GM12892 (cell line): ENCODE measurements at places on chromosomes 7 and 10.
A peak's percentile ranks its signal among the peaks of the same experiment; 100 is the strongest.

DNA sequence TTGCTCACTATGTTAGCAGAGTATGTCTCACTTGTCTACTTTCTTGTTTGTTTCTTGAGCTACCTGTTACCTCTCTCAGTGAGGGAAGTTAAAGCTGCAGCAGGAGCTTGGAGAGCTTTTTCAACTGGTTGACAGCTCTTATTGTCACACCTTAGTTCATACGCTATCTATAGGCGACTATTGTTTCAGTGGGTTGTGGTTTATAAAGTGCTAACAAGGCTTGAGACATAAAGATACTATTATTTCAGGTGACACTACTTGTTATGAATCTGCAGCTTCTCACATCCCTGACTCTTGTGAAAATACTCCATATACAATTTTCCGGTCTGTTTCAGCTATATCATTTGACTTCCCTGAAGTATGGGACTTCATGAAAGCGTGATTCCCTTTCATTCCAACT is 167.4 kb downstream of the CSTF2T start:
- DNase-seq: no peak

DNA sequence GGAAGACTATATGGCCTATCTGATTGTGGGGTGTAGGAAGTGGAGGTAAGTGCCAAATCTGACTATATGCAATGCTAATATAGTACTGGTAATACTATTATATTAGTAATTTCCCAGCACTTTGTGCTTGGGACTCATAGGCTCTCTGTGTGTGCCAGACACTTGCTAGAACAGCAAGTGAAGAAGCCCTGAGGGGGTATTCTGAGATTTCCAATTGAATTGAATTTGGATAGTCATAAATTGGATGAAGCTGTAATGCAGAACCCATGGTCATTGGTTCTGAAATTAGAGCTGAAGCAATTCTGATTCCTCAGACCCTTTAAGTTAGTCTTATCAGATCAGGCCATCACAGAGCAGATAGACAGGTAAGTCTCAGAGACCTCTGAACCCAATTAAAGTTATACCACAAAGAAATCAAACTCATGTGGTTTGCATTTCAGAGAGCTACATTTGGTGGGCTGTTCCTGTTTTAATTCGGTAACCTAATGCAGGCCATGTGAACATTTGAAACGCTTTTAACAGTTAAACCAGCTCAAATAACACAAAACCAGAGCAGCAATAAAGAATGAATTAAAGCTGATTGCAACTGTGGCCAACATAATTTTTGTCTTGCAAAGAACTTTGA is 179.5 kb downstream of the CREB5 start:
- no peak for DNase-seq

DNA sequence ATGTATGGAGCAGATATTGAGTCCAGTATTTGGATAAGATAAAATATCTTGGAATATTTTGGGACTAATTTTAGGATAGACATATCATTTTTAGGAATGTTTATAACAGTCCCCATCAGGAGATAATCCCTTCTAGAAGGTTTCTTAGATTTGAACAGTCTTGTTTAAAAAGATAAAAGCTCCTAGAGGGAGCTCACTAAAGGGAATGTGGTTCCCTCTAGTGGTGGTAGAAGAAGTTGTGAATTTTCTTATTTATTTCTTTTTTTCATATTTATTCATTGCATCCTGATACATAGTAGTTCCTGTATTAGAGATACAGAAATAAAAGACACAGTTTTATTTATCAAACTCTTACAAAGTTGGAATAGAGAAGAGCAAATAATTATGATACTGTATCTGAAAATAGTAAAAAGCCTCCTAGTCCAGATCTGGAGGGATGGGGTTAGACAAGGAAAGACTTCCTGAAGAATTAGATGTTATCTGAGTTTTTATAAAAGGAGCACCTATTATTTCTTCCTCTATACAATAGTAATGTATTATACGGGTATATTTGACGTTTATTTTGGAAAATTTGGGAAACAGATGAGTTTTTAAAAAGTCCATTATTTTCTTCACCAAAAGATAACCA is 24.5 kb upstream of the KLF14 start:
- no peak for DNase-seq

DNA sequence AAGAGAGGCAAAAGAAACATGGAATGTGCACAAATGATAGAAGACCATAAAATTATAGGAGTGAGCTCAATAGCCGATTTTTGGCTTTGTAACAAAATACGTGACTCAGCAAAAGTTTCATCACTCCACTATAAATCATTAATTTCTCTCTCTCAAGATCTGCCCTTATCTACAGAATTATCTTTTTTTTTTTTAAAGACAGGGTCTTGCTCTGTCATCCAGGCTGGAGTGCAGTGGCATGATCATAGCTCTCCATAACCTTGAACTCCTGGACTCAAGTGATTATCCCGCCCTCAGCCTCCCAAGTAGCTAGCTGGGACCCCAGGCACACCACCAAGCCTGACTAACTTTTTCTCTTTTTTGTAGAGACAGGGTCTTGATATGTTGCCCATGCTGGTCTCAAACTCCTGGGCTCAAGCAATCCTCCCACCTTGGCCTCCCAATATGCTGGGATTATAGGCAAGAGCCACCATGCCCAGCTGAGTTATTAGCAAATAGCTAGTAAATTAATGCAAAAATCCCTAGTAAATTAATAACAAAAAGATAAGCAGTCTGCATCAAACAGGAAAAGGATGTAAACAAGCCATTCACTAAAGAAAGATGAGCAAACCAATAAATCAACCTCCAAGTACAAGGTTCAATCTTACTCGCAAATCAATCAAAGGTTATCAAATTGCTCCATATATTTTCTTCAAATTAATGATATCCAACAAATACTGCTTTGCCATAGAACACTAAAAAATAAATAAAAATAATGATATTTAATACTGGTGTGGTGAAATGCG is 450.7 kb downstream of the PARD3 start:
- no peak for DNase-seq

DNA sequence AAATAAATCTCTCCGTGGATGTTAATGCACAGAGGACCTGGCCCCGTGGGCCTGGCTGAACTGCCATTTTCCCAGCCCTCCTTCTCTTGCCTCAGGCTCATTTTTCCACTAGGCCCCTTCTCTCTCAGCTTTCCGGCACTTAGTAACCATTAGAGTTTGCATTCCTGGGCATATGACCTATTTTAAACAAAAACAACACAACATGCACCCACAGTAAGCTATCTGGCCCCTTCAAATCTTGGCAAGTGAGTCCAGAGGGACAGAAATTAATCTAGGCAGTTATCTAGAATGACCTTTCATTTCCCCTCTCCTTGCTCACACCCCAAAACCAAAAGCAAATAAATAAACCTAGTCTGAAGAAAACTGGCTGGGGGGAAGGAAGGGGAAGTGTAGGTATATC is 11.7 kb downstream of the FBXW4 start:
- no peak for DNase-seq

GRCh38 chr7:155401231-155401630 is 56.7 kb upstream of the EN2 start:
- DNase-seq: no peak

DNA sequence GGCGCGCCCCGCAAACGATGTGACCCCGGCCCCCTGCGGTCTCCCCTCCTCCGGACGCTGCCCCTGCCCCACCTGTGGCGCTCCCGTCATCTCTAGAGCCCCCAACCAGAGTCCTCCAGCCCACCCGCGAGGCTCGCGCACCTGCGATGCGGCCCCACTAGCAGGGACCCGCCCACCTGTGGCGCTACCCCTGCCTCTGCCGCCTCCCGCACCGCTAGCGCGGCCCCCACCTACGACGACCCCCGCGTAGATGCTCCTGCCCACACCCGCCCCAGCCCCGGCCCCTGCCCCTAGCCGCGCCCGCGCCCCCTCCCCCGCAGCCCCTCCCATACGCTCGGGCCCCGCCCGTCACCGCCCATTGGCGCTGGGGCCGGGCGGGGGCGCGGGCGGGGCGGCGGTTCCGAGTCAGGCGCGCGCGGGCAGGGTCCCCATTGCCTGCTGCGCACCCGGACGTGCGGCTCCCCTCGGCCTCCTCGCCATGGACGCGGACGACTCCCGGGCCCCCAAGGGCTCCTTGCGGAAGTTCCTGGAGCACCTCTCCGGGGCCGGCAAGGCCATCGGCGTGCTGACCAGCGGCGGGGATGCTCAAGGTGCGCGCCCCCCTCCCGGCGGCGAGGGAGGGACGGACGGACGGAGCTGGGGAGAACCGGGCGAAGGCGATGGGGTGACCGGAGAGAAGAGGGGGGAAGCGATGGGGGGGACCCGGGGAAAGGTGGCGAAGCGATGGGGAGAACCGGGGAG is at the start of gene PFKP:
Gene PFKP, plus strand, starts transcription at position 431 of the 741 bp plus-strand sequence. Its CDS starts 48 bp downstream, at position 479.
- peak; percentile 60 for DNase-seq

- no peak for DNase-seq
Observed at GRCh38 chr7:129519464-129519863, 17.1 kb downstream of the SMKR1 start.

- DNase-seq: no peak
Observed at GRCh38 chr10:46538717-46539426, 17.6 kb downstream of the GPRIN2 start.

DNA sequence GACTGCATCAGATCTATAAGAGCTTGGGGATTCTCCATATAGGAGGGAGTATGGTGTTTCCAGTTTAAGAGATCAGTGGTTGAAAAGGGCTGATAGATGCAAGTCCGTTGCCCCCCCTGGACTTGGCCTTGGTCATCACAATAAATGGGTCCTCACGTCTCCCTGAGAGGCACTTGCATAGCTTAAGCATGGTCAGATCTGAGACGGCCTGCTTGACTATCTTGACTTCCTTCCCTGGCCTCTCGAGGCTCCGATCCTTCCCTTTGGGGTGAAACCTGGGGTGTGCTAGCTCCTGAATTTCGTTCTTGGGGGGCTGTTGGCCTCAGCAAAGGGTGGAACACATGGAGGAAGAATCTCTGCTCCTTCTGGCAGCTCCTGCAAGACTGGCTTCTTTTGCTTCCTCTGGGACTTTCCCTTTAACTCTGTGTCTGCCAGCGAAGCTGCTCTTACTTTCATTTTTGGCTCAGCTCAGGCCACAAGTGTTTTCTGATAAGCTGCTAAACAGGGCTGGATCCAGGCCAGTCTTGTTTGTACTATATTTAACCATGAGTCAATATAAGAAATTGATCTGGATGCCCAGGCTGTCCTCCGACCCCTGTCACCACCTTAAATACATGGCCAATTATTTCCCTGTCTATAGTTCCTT is 11.2 kb upstream of the ZNF485 start:
- DNase-seq: peak; percentile 34

DNA sequence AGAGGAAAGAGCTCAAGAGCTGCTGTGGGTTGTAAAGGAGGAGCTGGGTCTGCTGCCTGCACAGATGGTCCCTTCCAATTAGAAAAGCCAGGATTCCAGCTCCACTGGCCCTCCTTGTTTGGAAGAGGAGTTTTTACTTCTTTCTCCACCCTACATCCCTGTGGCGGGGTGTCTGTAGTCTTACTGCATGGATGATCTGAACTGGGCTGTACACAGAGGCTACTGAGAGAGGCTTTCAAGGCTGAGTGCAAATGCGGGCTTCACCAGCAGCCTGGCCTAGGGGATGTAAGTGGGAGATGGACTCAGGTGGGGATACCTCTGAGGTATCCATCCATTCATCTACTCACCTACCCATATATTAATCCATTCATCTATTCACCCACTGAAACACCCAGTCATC is 7.1 kb upstream of the CXCL12 start:
- DNase-seq: no peak

DNA sequence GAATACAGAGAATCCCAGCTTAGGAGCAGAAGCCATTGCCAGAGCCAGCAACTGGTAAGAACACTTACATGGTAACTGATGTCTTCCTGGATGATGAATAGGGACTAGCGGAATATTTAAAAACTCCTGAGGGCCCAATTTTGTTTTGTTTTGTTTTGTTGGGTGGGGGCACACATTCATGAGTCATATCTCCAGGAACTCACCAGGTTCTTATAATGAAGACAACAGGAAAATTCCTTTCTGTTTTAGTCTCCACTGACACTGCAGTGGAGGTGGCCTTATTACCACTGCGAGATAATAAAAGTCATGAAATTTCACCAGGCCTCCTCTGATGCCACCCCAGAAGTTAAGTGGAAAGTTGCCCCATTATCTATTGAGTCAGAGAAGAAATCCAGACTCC is 6.6 kb upstream of the CUZD1 start:
- DNase-seq: no peak

GRCh38 chr7:24965831-24966708 is 13.9 kb downstream of the OSBPL3 start:
- peak; percentile 32 for DNase-seq

- DNase-seq: no peak
Observed at GRCh38 chr10:111316722-111317212, 239.9 kb downstream of the ADRA2A start.

DNA sequence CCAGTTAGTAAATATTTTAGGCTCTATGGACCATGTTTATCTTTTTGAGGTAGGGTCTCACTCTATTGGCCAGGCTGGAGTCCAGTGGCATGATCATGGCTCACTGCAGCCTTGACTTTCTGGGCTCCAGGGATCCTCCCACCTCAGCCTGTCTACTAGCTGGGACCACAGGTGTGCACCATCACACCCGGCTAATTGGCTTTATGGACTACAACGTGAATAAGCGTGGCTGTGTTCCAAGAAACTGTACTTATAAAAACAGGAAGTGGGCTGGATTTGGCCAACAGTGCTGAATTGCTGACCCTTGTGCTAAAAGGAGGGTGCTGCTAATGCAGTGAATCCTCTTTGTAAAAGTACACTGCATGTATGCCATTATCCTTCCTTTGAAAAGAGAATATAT is 111.7 kb upstream of the CDK13 start:
- no peak for DNase-seq

GRCh38 chr10:121818599-121818998 is 109.2 kb downstream of the ATE1 start:
- no peak for DNase-seq

DNA sequence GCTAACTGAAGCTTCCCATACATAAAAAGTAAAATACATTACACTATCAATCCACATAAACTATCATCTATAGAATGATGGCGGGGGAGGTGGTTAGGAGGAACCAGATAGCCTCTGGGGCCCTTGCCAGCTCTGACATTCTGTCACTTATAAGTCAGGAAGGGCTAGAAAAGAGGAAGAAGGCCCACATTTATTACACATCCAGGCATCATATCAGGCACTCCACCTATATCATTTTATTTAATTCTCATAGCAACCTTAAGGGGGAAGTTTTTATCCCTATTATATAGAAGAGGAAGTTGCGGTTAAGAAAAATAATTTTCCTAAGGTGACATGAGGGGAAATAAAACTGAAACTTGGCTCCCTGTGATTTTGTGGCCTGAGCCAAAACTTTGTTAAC is 29.9 kb downstream of the HEPACAM2 start:
- DNase-seq: no peak

DNA sequence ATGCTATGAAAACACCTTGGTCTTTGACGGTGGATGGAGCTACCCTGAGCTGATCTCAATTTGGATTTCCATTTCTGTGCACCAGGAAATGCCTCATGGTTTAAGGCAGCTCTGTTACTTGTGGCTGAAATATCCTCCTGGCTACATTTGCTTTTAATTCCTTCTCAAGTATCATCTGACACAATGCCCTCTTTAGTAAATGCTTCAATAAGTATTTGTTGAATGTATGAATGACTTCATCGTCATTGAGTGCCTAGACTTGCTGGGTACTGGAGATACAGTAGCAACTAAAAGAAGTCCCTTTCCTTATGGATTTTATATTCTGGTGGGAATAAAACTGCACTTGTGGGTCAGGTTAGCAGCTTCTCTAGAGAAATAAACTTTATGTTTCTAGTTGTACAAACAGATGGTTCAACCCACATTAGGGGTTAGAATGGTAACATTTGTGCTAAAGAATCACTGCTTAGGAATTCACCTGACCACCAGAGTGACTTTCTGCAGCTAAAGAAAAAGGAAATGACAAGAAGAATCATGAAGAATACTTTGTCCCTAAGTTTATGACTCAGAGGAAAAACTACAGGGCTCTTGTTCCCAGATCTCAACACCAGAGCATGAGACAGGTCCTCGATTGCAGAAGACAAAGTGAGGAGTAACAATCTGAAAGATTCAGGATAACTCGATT is 21.8 kb upstream of the SMNDC1 start:
- DNase-seq: no peak
